ENCODE measurements at places on chromosomes 12 and 14.

DNA sequence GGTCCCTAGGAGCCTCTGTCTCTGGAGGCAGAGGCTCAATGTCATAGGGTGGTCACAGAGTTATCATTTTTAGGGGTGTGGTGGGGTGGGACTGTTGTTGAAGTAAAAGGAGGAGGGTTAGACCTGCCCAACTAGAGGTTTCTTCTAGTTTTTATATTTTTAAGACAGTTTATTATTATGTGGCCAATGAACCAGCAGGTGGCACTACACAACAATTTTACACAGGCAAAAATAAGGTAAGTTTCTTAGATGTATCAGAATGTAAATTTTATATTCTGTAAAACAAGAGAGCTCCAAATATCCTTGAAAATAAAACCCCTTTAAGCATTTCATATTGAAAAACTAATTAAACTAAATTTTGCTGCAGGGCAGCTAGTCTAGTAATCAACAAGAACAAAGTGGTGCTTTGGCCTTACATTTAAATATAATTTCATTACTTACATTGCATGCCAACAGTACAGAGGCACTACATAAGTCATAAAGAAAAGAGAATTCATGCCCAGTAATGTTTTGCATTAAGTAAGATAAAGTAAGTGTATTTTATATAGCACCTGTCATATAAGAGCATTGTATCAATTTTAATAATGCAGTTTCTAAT lies 22.2 kb upstream of the OVCH1 start:
- no peak for DNase-seq

DNA sequence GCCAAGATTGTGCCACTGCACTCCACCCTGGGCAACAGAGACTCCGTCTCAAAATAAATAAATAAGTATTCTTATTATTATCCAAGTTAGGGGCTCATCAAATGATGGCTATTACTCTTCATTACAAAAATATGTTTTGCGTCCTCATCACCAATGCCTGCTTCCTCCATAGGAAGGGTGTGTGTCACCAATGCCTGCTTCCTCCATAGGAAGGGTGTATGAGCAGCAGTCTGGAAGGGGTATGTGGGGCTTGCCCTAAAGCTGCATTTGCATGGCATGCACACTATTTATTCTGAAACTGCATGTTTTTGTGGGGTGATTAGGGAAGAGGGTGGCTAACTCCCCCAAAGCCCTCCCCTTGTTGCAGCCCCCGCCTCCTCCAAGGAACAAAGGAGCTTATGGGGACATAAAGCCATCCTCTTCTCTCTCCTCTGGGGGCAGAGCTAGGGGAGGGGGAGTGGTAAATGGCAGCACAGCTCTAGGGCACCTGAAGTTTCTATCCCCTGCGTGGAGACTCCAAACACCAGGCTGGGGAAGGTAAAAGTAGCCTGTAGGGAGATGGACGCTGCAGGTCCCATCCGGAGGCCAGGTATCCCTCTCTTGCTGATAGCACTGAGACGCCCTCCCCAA lies 1.3 kb downstream of the CAMKK2 start:
- no peak for DNase-seq

DNA sequence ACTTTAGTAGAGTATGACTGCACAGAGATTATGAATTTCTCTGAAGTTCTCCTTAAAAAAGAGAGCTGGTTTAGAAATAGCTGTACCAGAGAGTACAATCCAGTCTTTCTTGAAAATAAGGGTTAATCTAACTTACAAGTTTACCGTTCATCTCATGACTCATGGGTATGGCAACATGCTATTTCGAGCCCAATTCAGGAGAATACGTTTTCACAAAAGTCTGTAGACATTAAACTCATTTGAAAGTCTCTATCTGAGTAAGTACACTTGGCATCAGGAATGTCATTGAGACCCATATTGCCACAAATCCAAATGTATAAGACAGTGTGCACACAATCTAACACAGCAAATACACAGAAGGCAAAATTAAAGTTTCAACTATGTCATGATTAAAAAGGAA lies 160.5 kb downstream of the PIK3C2G start:
- DNase-seq: no peak

DNA sequence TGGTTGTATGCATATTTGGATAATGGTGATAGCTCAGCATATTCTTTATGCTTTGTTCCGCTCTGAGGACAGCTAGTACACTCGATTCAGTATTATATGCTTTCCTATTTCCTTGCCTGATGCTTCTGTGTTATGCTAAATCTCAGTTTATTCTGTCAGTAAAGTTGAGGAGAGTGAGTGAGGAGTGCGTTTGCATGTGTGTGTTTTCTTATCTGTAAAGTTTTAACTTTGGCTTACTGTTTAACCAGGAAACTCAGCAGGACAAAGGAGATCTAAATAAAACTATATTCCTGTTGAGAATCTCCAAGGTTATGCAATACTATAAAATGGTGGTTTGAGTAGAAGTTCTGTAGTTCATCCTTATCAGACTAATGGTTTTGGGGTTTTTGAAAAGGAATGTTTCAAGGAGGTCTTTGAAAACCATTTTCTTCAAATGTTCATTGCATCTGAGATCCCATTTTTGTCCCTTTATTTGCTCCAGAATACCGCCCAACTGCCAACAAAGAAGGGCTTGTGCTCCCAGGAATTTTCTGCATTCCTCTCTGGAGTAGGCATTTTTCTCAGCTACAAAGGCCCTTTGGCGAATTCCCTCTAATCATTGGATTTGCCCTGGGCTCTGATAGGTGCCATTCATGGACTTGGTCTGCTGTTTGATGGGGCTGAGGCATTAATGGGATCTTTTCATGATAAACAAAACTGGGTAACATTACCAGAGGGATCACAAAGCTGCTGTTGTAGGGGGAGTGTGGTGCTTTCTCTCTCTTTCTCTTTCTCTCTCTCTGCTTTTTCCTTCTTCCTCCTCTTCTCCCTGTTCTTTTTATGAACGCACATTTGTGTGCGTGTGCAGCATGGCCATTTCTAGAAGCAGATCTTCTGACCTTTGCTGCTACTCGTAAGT lies 71.7 kb downstream of the HMGA2 start:
- DNase-seq: no peak

DNA sequence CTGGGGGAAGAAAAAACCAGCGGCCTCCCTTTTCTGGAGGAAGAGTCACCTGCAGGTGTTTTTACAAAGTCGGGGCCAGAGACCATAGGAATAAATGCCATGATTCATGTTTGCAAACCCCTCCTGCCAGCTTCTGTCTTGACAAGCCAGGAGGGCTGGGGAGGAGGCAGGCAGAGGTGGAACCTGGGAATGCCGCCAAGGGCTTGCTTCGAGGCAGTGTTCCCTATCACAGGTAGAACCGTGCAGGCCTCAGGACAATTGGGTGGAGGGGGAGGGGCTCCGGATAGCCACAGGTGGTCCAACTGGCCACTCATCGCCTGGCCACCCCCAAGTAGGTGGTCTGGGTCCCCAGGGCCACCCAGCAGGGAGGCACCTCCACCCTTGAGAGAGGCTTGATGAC lies 14.2 kb upstream of the DLK1 start:
- no peak for DNase-seq

DNA sequence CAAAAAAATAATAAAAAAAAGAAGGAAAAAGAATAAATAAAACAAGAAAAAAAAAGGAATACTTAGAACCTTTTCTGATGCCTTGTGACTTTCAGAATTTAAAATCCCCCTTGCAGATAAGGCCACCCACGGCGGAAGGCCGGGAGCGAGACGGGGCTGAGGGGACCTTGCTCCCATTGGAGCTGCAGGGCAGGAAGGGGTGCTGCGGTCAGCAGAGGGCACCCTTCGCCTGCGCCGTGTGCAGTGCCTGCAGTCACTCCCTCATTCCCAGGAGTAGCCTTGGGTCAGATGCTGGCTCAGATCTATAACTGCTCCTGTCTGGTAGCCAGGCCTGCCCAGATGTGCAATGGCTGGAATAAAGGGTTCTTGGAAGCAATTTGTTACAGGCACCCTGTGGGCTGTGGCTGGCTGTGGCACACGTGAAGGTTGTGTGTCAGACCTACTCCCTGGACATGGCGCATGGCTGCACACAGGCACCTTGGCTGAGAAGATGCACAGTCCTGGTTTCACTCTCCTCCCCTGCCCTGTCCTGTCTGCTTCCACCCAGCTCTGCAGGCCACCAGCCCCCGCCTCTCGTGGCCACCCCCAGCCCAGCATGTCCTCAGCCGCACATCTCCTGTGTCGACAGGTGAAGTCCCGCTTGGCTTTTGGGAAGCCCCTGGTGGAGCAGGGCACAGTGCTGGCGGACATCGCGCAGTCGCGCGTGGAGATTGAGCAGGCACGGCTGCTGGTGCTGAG lies 13.4 kb upstream of the ALDH2 start:
- DNase-seq: no peak

DNA sequence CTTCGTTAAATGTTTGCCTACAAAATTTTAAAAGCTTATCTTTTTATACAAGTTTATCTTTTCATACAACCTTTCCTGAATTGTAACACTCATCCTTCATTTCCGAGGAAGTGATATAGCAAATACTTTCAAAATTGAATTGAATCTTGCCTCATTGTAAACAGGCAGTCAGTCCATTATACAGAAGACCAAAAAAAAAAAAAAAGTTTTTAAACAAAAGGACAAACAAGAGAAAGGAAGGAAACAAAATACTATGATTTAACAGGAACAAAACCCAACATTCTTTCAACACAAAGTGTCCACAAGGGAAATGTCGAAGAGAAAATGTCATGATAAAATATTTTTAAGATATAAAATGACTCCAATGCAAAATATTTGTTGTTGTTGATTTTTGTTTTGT lies 8.5 kb downstream of the ATF7 start:
- DNase-seq: no peak

DNA sequence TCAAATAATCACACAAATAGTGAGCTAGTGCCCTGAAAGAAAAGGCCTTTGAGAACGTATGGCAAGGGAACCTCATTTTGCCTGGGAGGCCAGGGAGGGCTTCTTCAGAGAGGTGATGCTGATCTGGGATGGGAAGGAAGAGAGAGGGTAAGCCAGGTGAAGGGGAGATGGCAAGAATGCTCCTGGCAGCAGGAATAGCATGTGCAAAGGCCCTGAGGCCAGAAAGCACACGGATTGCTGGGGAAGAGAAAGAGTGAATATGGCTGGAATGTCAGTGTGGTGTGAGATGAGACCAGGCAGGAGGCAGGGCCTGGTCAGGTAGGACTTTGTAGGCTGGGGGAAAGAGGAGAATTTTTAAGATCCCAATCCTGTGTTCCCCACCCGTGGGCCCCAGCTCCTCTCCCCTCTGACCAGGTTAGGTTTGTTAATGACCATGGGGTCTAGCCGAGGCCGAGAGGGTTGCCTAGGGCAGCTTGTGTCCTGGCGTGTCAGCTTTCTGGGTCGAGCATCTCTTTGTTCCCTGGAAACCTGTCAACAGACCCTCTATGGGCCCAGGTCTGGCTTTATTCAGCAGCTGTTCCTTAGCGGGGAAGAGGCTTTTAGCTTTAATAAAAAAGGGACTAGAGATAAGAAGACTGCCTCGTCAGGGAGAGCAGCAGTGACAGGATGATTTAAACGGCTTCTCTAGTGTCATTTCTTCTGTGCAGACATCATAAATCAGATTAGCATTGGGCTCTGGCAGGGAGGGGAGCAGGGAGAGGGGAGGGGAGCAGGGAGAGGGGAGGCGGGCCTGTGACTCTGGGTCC lies 123.4 kb downstream of the ADCK1 start:
- no peak for DNase-seq

DNA sequence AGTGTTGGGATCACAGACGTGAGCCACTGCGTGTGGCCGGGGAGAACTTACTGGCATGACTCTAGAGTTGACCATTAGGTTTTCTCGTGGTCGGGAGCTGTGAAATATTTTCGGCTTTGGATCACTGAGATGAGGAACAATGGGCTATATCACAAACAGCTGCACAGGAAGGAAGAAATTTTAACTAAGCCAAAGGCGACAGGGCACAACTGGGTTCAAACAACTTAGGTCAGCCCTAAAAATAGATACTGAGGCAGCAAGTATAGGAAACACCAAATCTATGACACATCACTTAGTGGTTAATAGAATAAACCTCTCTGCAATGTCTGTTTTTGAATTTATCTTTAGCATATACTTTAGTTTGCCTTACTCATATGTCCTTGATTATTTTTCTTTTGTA lies 162.9 kb downstream of the LRIG3 start:
- DNase-seq: no peak

DNA sequence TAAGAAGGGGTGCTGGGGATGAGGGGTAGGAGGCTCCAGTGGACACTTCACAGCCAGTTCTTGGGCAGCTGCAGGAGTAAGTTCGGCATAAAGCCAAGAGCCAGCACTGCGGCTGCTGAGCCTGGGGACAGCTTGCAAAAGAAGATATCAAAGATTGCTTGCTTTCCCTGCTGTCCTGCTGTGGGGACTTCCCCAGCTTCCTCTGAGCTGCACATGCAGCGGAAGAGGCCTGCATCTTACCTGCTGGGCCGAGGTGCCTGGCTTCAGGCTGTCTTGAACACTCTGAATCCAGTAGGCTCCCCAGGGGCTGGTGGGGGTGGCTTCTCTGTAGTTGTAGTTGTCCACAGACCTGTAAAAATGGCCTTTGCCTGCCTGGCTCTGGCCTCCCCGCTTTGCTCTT lies 1.3 kb downstream of the CHGA start:
- no peak for DNase-seq

GRCh38 chr14:60757567-60758002 lies 23.0 kb downstream of the MNAT1 start:
- DNase-seq: no peak

DNA sequence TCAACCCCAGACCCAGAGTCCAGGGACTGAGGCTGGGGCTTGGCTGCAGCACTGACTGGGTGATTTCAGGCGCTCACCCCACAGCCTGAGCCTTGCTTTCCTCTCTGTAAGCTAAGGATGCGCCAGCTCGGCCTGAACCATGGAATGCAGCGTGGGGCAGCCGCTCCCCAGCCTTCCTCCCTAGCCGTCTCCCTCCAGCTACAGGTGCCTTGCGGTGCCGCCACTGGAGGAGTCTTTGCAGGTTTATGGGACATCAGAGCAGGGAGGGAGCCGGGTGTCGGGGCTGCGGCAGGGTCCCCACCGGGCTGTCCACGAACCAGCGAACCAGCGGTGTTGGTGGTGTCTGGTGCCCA lies 19.4 kb downstream of the PPP2R5C start:
- no peak for DNase-seq

DNA sequence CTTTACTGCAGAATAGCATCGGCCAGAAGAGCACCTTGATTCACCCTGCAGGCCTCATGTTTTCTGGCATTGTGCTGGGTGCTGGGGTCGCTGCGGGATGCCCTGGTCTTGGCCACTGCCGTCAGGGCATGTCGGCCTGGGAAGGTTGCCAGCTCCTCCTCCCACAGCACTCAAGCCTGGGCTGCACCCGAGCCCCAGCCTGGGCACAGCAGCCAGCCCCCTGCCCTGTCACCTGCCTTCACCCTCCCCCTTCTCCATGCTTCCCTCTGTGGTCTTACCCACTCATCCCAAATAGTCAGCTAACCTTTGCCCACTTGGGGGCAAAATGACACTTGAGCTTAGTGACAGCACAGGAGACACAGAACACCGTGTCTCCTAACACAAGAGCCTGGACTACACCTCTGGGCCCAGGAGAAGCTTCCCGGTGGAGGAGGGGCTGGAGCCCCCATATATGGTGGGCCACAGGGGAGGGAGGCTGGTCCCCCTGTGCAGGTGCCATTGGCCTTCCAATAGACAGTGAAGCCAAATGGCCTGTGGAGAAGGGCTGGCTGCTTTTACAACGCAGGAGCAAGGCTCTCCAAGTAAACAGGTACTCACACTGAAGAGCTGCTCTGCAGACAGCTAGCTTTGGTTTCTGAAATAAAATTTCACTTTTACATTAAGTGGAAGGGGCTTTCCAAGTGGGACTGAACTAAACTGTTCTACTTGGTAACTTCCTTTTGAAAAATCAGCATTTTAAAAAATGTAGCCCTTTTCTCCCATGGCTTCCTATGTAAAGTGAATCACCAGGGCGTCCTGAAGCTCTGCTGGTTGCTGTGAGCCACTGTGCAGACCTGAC lies 51.2 kb upstream of the AMN start:
- no peak for DNase-seq

Data from activated naive CD8-positive, alpha-beta T cell treated with anti-CD3 and anti-CD28 coated beads, Interleukin-2, amount 50 U/mL, for 16 hours (primary cell).